ENCODE measurements at places on chromosomes 1 and 21.

DNA sequence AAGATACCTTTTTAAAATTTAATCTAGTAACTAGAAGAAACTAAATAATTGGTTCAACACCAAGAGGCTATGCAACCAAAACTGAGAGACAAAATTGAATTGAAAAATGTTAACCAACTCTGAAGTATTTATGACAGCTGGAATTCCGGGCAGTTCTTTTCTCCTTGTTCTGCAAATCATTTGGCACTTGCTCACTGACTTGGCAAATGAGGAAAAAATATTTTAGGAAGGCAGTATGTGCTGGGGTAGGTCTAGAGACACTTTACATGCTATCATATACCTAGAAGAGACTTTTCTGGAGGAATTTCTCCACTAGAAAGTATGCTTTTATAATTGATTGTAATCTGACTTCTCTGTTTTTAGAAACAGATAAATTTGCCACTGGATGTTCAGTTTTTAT lies 22.1 kb upstream of the SH3D21 start:
- DNase-seq, result no peak

- DNase-seq, result no peak
Observed at GRCh38 chr1:67299296-67299695, 8.4 kb upstream of the IL12RB2 start.

DNA sequence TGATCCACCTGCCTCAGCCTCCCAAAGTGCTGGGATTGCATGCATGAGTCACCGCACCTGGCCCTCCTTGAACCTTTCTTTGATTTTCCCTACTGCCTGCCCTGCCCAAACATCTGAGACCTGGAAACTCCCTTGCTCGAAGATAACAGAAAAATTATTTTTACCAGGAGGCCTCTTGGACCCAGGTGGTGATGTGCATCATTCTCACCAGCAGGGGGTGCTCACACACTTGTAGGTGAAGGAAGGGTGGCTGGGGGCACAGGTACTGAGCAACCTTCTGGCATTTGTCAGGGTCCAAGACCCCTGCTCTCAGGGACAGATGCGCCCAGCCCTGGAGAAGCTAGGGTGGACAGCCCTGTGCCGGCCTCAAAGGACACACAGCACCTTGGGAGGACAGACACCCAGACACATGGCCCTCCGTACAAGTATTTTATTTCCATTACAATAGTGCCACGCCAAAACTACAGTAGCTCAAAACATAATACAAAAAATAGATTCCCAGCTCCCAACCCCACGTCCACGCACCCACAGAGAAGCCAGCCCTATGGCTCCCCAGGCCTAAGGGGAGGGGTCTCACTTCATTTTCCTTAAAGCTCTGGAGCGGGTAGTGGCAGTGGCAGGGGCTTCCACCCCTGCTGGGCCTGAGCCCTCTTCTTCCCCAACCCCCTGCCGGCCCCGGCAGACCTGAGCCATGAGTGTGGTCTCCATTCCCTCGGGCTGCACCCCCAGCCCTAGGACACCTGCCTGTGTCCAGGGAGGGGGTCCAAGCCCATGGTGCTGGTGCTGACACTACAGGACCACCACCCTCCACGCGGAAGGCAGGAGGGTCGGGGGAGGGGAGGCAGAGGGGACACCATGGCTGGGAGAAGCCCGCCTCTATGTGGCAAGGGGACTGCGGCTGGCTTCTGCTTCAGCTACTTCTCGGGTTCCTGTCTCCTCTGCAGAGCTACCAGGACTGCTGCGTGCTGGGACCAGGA lies 40.4 kb upstream of the EIF4G3 start:
- no peak for DNase-seq

DNA sequence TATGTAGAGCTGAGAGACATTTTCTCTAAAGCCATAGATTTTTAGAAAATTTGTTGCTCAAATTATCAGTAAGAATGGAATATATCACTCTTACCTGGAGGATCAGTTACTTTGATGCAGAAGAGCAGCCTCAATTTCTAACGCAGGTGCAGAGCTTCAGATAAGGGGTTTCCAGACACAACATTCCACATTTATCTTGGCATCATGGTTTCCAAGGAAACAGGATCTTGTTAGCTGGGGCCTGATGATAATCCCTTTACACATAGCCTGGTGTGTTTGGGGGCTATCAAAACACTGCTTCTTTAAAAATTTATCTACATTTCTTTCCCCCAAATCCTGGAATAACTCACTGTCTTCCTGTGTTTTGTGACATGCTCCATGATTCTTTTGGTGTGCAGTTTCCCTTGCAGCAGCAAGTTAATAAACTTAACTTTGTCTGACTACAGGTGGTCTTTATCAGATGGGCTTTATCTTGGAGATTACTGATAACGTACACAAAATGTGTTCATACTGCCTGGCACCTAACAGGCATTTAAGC lies 2.7 kb upstream of the STX12 start:
- no peak for DNase-seq

- no peak for DNase-seq
Observed at GRCh38 chr1:102050556-102050955, 53.8 kb upstream of the OLFM3 start.

GRCh38 chr1:150777544-150777943 lies 12.0 kb upstream of the CTSS start:
- DNase-seq, result no peak

DNA sequence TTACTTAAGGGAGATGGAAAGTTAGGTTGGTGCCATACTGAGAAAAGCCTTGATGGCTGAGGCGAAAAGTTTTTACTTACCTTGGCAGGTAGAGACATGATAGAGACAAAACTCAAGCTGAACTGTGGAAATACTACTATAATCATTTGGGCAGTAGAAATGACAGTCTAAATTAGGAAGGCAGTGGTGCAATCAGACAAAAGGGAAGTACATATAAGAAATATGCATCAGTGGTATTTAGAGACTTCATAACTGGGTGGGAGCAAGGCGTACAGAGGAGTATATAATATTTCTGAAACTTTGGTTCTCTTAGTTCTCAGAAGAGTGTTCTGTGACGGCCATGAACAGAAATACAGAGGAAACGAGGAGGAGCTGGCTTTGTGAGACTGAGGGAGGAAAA lies 2.4 kb upstream of the CEP350 start:
- no peak for DNase-seq

- no peak for DNase-seq
Observed at GRCh38 chr21:44923480-44924084, 2.9 kb upstream of the ITGB2 start.

- no peak for DNase-seq
Observed at GRCh38 chr1:67869233-67869632, 36.0 kb upstream of the GNG12 start.

DNA sequence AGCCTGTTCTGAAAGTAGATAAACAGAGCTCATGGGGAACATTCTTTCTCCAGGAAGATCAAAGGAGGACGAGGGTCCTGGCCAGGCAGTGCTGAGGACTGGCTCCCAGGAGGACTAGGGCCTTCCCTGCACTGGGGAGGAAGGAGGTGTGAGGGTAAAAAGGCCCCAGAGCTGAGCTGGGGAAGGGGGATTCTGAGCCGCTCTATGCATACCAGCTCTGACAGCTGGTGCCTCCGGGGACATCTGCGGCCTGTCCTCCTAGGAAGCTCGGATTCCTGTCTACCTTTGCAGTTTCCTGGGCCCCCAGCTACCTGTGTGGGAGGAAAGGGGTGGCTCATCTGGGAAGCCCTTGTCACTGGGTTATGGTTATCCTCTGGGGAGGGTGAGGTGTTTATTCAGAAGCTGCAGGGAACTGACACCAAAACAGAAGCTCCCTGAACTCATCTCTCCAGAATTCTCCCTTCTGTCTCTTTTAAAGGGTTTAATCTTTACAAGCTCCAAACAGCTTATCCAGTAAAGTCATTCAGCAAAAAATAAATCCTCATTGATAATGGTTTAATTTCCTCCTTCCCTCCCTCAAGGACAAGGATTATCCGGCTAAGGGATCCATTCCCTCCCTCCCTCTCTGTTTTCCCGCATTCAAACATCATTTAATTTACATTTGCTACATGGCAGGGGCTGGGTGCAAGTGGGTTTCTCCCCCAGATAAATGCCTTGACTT lies 31.0 kb downstream of the NENF start:
- DNase-seq, result no peak

- DNase-seq, result no peak
Observed at GRCh38 chr1:243471754-243472745, 216.2 kb downstream of the SDCCAG8 start.

GRCh38 chr1:15063783-15064182 lies 89.8 kb upstream of the TMEM51 start:
- no peak for DNase-seq

DNA sequence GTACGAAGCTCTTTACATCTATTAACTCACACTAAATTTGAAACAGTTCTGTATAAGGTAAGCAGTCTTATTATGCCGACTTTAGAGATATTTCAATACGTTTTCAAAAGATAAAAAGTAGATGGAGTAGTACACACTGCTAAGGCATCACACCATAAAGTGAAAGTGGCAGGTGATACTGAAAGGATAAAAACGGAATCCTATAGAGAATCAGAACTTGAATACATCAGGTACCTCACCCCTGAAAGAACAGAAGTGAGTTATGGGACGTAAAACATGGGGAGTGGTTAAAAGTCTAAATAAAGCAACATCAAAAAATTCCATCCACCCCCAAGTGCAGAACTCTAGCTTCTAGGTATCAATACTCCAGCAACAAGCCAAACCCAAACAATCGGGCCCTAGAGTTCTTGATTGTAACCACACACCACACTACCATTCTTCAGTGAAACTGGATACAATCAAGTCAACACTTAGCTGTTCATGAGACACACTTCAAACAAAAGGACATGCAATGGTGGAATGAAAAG lies 142.6 kb downstream of the SMYD3 start:
- no peak for DNase-seq

DNA sequence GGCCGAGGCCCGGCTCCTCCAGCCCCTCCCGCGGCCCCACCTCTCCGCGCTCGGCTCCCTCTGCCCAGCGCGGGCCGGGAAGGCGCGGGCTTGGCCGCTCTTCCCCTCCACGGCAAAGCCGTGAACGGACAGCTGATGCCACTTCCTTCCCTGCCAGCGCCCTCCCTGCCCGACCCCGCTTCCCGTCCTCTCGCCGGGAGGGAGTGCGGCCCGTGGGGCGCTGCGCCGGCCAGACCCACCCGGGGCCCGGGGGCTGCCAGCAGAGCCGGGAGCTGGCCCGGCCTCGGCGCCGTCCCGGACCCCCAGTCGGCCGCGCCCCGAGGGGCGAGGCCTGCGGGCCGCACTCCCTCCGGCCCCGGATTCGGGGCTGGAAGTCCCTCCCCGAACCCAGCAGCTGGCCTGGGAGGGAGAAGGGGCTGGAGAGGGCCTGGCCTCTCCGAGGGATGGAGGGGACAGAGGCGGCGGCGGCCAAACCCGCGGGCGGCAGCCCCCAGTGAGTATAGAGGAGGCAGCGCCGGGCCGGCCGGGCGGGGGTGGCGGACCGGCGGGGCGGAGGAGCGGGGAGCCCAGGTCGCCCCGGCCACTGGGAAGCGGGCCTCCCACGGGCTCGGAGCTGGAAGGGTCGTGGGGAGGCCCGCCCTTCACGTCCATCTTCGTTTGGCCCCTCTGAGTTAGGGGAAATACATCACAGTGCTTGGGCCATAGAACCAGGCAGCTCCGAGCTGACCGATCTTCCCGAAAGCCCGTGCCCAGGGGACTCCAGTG lies at the start of gene KIAA1614:
Gene KIAA1614 (plus strand): TSS at position 97 of the 765 bp plus-strand sequence. CDS start 347 bp downstream, at position 444.
- DNase-seq, result peak; percentile 82

GRCh38 chr1:109389638-109390341 lies 7.9 kb downstream of the SORT1 start:
- no peak for DNase-seq

GRCh38 chr1:70656361-70656760 lies 245.3 kb downstream of the CTH start:
- DNase-seq, result no peak

DNA sequence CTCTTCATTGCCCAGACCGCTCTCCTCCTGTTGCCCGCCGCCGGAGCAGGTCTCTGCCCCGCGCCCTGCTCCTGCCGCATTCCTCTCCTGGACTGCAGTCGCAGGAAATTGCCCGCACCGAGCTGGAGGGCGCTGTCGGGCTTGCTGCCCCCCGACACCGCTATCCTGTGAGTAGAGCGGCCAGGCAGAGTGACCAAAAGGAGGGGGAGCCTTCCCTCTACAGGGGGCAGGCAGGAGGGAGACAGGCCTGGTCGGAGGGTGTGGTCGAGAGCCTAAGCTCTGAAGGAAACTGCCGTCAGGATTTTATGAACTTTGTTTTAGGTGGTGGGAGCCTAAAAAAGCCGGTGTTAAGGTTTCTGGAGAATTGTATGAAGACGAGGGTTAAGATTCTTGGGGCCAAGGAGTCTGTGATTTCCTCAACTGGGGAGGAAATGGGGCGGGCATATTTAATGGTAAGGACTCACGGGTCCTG lies 517 bp downstream of the LRIG2 start:
- DNase-seq, result peak; percentile 80

GRCh38 chr1:246544001-246544400 lies 22.1 kb downstream of the TFB2M start:
- no peak for DNase-seq

DNA sequence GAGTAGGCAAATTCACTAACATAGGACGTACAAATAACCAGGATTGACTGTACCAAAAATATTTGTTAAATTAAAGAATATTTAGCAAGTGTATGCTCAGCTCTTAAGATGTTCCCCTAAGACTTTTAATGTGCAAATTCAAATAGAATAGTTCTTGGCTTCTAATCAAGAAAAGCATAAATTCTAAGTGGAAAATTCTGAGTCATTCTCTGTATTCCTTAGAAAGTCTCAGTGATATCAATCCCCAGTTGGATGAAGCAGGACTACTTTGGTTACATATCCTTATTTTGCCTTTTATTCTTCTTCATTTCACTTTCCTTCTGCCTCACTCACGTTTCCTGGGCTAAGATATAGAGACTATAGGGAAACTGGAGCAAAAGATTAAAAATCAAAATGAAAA lies 130.2 kb downstream of the IFI44 start:
- no peak for DNase-seq

DNA sequence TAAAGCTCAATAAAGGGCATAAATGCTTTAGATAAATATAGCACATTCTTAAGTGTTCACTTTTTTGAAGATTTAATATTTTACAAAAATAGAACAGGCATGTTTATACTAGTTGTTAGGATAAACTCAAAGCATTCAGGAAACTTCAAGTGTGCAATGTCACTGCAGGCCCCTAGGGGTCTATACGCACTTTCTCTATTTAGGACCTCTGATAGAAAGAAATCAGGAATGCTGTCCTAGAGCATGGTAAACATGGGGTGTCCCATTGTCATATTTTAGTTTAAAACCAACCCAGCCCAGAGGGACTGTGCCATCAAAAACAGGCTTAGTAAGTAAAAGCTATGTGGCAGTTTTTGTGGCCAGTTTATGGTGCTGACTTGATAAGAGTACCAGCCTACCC lies 102.2 kb downstream of the BARHL2 start:
- no peak for DNase-seq

- DNase-seq, result no peak
Observed at GRCh38 chr1:26700711-26701110, 4.9 kb downstream of the ARID1A start.

GRCh38 chr1:231729544-231729943 lies 103.0 kb downstream of the DISC1 start:
- DNase-seq, result no peak

DNA sequence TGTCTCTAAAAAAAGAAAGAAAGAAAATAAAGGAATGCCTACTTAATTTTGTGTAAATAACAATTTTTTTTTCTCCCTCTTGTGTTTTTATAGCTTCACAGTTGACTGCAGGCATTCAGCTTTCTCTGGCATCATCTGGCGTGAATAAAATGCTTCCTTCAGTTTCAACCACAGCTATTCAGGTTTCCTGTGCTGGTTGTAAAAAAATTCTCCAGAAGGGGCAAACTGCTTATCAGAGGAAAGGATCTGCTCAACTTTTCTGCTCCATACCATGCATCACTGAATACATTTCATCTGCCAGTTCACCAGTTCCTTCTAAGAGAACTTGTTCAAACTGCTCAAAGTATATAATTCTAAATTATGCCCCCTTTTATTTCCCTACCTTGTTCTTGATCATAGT lies 18.0 kb downstream of the ZMYM1 start:
- DNase-seq, result no peak

GRCh38 chr1:161020509-161021164 lies at the start of gene F11R:
Gene F11R (minus strand): TSS chr1:161021152. CDS start chr1:161021073, 79 bp downstream.
- peak; percentile 79 for DNase-seq
